ENCODE measurements at places on chromosomes 1 and 21.

GRCh38 chr1:209662879-209663327, 10.7 kb upstream of the LAMB3 start:
- DNase-seq, result no peak

GRCh38 chr1:28258628-28259251, 578 bp upstream of the SESN2 start:
- no peak for DNase-seq

- no peak for DNase-seq
Measured at GRCh38 chr1:112797224-112797623, 82.1 kb upstream of the PPM1J start.

DNA sequence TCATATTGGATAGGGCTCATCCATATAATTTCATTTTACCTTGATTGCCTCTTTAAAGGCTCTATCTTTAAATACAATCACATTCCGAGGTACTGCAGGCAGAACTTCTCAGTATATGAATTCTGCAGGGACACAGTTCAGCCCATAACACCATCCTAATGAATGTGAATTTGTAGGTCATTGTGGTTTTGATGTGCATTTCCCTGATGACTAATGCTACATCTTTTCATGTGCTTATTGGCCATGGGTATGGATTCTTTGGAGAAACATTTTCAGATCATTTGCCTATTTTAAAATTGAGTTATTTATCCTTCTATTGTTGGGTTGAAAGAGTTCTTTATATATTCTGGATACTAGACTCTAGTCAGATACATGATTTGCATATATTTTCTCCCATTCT, 9.6 kb upstream of the RPS6KC1 start:
- DNase-seq, result no peak

DNA sequence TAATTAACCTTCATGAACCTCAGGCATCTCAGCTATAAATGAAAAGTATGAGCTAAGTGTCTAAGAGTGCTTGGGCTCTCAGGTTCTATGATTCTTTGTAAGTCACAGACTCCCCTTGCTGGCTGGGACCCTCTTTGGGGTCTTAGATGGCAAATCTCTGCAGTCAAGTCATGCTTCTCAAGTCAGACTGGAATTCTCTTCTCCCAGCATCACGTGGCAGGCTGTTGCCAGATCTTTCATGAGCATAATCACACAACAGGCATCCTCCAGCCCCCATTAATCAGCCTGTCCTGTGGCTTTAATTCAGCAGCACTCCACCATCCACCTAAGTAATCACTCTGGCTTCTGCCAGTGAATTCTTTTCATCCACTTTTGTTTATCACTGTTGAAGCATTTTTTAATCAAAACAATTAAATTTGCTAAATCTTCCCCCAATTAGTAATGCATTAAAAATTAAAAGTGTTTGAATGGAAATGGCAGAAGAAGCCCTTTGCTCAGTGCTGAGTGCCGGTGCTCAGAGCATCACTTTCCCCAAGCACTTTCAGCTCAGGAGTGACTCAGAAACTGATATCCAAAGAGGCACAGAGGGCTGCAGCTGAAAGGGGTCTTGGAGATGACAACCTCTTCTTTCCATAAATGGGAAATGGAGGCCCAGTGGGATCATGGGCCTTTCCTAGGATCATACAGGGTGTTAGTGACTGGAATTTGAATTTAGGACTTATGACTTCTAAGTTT, 50.2 kb downstream of the C8A start:
- no peak for DNase-seq

- no peak for DNase-seq
Measured at GRCh38 chr1:37308031-37308960, 166.1 kb upstream of the ZC3H12A start.

DNA sequence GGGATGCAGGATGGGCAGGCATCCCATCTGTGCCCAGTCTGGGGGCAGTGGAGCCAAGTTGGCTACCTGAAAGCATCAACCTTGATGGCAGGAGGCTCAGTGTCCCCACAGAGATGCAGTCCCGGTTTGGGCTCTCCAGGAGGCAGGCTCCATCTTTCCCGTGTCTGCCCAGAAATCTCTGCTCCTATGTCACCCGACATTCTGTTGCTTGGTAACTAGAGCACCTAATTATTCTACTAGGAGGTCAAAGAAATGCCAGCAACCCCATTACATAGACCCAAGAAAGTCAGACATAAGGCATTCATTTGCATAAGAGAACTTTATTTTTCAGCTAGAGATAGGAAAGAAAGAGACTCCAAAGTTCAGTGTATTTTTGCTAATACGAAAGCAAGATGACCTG, 100.3 kb upstream of the BACE2 start:
- no peak for DNase-seq

- DNase-seq, result no peak
Measured at GRCh38 chr1:164631751-164632150, 72.8 kb downstream of the PBX1 start.

GRCh38 chr1:4494027-4494426, 160.4 kb upstream of the AJAP1 start:
- DNase-seq, result no peak

DNA sequence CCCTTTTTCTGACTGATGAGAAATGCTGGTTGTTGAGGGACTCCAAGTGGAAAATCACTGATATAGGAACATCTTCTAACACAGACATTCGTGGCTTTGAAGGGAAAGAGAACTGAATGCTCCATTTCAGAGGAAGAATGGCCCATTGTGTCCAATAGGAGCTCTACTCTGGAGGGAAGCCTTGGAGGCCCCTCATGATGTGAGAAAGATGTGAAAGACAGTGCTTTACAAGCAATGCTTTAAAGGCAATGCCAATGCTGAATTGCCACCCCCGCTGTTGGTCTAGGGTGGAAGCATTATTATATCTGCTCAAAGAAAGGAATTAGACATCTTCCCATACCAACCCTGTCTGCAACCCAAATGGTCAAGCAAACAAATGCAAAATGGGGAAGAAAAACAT, 13.7 kb downstream of the NMNAT2 start:
- DNase-seq, result no peak

DNA sequence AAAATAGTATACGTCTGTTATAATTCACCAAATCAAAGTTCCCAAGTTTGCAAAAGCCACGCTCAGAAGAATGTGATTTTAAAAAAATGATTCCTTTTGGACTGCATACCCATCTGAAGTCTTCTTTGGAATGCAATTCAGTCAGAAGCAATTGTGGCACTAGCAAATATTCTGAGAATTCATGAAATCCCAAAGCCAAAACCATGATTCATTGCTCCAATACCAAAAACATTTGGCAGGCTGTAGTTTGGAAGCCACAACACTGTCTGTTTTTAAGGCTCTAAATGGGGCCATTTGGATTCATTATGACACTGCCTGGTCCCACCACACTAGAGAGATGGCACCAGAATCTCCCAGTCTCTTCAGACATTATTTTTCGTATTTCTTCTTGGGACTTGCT, 21.8 kb upstream of the LRRC53 start:
- no peak for DNase-seq

DNA sequence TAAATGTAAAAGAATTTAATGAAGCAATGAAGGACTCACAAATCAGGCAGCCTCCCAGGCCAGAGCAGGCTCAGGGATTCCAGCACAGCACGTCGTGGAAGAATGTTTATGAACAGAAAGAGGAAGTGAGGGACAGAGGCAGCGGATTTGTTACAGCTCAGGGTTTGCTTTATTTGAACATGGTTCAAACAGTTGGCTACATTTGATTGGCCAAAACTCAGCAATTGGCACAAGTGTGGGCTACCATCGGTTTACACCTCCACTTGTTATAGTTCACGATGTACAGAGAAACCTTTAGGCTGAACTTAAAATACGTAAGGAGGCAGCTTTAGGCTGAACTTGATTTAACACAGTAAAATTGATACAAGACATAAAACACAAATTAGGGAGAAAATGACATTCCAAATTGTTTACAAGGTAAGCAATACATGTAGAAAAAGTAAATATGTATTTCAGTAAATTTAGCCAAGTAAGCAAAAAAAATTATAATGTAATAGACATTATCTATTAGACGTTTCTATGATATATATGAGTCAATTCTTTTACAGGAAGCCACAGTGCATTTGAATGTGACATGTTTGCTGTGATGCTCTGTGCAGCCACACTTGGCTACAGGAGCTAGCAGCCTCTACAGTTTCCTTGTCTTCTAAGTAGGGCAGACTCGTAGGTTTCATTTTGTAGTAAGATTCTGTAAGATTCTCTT, 126.5 kb downstream of the ADSS2 start:
- DNase-seq, result no peak

DNA sequence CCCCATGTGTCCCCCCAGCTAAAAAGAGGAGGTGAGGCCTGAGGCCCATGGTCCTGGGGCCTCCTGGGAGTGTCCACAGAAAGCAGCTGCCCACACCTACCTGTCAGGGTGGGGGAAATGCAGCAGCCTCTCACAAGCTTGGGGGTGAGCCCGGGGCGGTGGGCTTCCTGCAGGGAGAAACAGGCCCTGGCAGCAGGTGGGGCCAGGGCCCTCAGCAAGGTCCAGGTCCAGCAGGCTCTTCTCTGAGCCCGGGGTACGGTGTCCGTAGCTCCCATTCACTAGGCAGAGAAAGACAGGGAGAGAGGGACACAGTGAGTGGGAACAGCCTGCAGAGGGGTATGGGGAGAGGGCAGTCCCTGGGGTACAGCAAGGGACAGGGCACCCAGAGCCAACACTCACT, 139.0 kb downstream of the GLIS1 start:
- DNase-seq, result no peak

DNA sequence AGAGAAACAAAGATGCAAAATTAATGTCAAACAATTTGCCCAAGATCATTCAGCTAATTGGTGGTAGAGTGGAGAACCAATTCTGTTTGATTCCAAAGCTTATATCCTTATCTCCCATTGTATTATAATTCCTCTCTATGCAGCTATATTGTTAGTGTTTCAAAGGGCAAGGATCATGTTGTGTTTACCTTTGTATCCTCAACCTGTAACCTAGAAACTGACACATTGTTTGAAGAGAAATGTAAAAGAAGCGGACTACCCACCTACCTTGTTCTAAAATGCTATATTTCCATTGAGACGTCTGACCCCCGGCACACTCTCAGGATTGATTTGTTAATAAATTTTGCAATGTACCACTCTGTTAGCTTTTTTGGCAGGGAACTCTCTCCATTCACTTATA, 9.3 kb downstream of the RAVER2 start:
- DNase-seq, result no peak

DNA sequence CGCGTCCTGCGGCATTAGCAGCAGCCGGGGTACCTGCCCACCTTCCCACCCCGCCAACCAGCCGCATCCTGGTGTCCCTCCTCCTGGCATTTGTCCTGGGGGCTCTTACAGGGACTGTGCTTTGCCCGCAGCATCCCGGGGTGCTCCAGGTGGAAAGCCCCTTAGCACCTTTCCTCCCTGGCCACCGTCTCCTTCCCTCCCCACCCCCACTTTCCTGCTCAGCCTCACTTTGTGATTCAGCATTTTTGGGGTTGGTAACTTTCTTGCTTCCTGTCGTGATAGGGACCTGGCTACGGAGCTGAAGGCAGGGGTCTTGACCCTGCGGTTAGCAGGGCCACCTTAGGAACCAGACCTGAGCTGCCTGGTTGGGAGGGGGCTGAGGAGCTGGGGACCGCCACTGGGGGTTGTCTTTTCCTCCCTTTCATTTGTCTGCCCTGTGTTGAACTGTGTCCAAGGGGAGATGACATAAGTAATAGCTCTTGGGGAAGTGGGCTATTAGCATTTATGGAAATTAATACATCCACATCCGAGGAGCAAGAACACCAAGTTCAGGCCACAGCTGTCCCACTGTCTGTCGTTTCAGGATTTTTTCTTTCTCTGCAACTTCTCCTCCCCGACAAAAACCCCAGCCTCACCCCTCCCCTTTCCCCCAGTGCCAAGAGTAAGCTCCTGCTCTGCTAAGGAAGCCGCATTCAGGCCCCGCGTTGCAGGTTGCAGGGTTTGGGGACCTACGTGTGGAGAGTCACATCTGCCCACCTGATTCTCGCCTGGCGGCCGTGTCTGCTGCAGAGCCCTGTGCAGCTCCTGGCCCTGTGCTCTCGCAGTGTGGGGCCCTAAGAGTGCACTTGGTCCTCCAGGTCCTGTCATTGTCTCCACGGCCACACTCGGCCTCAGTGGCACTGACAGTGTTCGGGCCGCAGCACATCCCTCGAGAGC, 1.6 kb upstream of the NPHP4 start:
- no peak for DNase-seq

- no peak for DNase-seq
Measured at GRCh38 chr1:59928996-59929395, 2.4 kb upstream of the CYP2J2 start.

GRCh38 chr1:7686301-7686850, 84.7 kb upstream of the VAMP3 start:
- no peak for DNase-seq

DNA sequence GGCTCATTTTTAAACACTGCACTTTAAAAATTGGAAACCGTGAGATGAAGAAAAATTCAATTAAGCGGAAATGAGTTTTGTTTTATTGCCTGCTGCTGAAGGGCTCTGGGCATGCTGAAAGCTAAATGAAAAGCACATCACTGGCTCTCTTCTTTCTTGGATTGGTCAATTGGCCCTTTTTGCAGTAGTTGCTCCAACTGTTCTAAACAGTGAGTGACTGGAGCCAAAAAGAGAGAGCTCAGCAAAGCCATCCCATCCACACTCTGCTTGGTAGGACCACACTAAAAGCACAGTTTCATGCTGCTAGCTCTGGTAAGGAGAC, 48.1 kb downstream of the LHX4 start:
- no peak for DNase-seq

- DNase-seq, result peak; percentile 12
Measured at GRCh38 chr1:46549697-46550681, 1.5 kb downstream of the KNCN start.

DNA sequence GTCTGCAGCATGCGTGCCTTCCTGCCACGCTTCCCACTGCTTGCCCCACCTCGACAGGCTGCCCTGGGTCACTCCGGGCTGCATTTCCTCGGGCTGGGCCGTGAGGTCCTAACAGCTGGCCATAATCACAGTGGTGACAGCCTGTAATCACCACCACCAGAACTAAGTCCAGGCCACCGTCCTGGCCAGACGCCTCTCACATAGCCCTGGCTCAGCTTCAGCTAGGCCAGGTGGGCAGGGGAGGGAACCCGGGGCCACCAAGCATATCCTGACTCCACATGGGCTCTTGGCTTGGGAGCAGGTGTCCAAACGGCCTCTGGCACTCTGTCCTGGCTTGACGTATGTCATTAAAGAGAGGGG, 229.5 kb downstream of the TRABD2B start:
- no peak for DNase-seq

DNA sequence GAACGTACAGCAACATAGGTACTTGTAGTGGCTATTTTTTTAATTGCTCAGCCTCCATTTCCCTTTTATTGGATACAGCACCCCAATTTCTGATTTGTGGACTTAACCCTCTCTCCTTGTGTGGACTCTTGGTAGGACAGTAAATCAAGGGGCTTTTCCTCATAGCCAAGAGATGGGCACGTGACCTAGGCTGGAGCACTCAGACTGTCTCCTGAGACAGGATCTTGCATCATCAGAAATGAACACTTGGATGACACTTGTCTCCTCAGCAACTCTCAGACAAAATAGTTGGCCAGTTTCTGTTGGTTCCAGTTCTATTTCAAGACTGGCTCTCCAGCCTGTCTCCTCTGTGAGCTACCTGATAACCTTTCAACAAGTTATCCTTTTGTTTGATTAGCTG, 112.9 kb upstream of the ZNF678 start:
- no peak for DNase-seq

- DNase-seq, result no peak
Measured at GRCh38 chr1:1470626-1471388, 758 bp upstream of the ATAD3B start.

- DNase-seq, result no peak
Measured at GRCh38 chr1:204652497-204652896, 33.0 kb downstream of the LRRN2 start.

- DNase-seq, result no peak
Measured at GRCh38 chr1:173400387-173400995, 76.6 kb upstream of the PRDX6 start.

- DNase-seq, result no peak
Measured at GRCh38 chr1:51927029-51927428, 48.5 kb upstream of the NRDC start.
